Fibroblast of lung (primary cell): ENCODE measurements at places on chromosomes 16 and 17. TPM values are rescaled to one million over a fixed set of nuclear protein-coding genes. Genes with fewer than 3 reads are reported as not detected.
A peak's percentile ranks its signal among the peaks of the same experiment; 100 is the strongest.

DNA sequence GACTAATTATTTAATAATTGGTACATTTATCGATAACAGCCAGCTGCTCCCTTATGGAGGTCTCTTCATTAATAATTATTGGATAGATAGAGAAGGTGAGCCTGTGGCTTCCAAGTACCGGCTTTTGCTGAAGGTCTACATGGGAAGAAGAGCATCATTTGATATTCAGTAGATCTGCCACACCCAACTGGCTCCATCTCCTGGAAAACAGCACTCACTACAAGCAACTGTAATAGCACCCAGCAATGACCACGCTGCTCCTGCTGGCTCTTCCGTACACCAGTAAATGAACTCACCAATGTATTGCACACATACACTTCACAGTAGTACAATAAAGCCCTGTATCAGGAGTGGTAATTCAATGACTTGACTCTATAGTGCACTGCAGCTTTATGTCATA, 19.5 kb downstream of the MARVELD3 start:
- DNase-seq: peak; percentile 30

DNA sequence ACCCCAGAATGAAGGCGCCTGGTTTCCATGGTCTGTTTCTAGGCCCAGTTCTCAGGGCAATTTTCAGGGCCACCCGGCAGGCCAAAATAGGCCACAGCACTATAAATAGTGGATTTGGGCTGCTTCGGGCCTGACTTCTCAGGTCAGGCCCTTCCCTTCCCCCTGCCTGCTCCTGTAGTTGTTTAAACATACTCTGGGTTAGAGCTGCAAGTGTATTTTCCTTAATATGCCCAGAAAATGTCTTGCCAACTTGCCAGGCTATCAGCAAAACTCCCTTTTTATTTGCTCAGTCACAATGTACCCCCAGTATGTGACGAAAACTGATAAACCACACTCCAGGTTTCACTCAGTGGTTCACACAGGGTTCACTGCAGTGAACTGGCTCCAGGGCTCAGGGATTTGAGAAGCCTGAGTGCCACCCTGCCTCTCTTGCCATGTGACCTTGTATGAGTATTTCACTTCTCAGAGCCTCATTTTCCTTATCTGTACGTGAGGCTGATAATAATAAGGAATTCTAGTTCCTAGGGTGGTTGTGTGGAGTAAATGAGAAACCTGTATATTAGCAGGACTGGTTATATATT, 76.5 kb downstream of the GPRC5B start:
- no peak for DNase-seq

- no peak for DNase-seq
Observed at GRCh38 chr17:14346801-14347200, 45.9 kb downstream of the HS3ST3B1 start.

GRCh38 chr16:84198401-84198800, 7.4 kb downstream of the ADAD2 start:
- DNase-seq: peak; percentile 49

- DNase-seq: no peak
Observed at GRCh38 chr16:86970279-86970678, 346.9 kb downstream of the C16orf95 start.

- peak; percentile 14 for DNase-seq
Observed at GRCh38 chr16:88013091-88013609, 61.9 kb downstream of the BANP start.

- no peak for DNase-seq
Observed at GRCh38 chr16:14497245-14498082, 132.6 kb downstream of the PARN start.

GRCh38 chr16:83992624-83993023, 24.6 kb downstream of the NECAB2 start:
- DNase-seq: peak; percentile 69

DNA sequence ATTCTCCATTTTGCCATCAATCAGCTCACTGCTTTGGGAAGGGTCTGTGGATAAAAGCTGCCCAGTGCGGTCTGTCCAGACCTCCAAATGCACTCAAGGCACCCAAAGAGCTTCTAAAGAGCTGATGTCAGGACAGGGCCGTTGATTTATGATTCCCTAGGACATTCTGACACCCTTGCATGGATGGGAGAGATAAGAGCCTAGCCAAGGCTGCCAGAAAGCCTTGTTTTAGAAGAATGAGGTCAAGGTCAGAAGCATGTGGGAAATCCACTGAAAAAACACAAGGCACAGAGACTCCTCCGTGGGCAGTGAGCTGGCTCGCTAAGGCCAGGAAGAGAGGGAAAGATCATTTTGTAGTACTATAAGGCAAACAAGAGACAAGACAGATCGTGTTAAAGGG, 214.0 kb downstream of the CDH11 start:
- peak; percentile 21 for DNase-seq

GRCh38 chr16:20241321-20241720, 86.0 kb downstream of the GP2 start:
- no peak for DNase-seq

DNA sequence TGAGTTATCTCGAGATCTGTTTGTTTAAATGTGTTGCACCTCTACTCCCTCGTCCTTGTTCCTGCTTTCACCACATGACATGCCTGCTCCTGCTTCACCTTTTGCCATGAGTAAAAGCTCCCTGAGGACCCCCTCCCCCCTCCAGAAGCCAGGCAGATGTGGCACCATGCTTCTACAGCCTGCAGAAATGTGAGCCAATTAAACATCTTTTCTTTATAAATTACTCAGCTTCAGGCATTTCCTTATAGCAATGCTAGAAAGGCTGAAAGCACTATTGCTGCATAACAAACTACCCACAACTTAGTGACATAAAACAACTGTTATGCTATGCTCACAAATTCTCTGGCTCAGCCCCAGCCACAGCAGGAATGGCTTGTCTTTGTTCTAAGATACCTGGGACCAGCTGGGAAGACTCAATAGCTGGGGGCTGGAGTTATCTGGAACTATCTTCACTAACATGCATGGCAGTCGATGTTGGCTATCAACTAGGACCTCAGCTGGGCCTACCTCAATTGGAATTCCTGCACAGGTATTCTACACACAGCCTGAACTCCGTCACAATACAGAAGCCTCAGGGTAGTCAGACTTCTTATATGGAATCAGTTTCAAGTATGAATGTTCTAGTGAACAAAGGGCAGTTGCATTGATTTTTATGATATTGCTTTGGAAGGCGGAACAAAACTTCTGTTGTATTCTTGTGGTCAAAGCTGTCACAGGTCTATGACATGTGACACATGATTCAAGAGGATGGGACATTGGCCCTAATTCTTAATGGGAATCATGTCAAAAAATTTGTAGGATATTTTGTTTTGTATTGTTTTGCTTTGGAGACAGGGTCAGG, 186.0 kb upstream of the PIRT start:
- no peak for DNase-seq

DNA sequence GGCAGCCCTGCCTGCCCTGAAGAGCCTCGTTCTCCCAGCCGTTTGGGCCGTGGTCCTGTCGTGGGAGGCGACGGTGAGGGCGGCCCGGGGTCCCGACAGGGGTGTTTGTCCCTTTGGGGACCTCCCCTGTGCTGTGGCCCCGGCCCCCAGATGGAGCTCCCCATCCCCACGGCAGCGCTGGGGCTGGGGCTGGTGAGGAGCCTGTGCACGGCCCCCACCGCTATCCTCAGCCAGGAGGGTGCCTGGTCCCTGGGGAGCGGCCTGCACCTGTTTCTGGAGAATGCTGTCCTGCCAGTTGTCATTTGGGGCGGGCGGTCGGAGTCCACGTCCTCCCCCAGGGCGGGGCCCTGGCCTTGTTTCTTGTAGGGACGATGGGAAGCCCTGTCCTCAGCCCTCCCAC, 6.6 kb downstream of the CAPN15 start:
- DNase-seq: no peak

CA7 gene
- total RNA-seq: not detected in 2 replicates

WWOX gene
- 16.3 and 18.2 TPM in 2 replicates for total RNA-seq

SPN gene
- total RNA-seq: not detected in 2 replicates

SLC4A1 gene
- not detected in 2 replicates for total RNA-seq

WFDC1 gene
- 3.1 and 34.0 TPM in 2 replicates for total RNA-seq

GPR139 gene
- total RNA-seq: not detected in 2 replicates
